ENCODE measurements at places on chromosomes 7 and 10.

DNA sequence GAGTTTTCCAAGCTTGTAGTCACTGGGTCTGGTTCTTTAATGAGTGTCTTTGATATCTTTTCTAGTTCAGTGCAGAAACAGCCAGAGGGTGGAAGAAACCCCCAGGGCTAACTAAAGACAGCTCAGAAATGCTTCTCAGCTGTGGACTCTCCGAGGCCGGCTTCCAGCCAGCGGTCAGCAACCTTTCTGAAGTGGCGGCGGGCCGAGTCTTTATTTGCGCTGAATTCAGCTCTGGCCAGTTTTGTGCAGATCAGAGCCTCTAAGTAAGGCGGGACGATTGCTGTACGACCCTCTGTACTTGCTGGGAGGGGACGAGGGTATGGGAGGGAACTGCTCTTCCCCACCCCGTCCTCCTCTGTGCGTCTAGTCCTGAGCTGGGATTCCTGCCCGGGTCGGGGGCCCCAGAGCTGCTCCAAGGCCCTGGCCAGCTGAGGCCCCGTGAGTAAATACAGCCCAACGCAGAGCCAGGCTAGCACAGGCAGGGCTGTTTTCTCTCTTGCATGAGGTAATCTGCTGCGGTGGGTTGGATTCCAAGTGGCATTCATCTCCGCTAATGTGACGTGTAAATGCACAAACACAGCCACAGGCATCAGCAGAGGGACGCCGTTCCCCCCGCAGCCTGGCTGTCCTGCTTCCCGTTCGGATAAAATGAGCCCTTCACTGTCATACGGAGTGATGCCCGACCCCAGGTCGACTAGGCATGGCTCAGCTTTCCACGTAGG lies 159.8 kb downstream of the PIP4K2A start:
- DNase-seq = no peak

- no peak for DNase-seq
Measured at GRCh38 chr7:47819607-47819920, 128.7 kb downstream of the PKD1L1 start.

DNA sequence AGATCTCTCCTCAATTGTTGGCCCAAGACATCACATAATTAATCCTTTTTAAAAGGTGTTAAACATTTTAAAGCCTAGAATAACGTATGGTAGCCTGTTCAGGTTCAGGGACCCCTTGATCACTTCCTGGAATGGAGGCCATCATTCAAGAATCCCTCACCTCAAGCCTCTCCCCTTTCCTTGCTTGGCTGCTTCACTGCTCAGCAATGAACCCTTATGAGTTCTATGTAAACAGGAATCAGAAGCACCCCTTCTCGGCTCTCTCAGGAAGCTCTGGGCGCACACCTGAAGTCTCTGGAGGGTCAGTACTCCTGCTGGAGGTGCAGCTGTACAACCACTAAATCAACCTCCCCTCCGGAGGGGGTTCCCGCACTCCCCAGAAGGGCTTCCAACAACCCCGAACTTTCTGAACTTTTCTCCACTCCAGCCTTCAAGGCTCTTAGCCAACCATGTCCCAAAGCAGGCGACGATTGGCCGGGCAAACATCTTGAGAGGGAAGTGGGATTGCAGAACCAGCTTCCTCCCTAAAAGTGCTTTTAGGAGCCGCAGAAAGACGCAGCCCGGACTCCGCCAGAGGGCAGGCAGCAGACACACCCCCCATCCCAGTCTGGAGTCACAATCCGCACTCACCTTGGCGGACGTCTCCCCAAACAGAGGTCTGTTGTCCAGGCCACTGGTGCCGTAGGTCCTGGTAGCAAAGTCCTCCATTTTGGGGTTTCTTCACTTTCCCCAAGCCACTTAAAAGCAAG lies 562 bp downstream of the TMEM243 start:
- peak; percentile 27 for DNase-seq

GRCh38 chr7:89681448-89681847 lies 472.8 kb upstream of the STEAP1 start:
- DNase-seq = no peak

DNA sequence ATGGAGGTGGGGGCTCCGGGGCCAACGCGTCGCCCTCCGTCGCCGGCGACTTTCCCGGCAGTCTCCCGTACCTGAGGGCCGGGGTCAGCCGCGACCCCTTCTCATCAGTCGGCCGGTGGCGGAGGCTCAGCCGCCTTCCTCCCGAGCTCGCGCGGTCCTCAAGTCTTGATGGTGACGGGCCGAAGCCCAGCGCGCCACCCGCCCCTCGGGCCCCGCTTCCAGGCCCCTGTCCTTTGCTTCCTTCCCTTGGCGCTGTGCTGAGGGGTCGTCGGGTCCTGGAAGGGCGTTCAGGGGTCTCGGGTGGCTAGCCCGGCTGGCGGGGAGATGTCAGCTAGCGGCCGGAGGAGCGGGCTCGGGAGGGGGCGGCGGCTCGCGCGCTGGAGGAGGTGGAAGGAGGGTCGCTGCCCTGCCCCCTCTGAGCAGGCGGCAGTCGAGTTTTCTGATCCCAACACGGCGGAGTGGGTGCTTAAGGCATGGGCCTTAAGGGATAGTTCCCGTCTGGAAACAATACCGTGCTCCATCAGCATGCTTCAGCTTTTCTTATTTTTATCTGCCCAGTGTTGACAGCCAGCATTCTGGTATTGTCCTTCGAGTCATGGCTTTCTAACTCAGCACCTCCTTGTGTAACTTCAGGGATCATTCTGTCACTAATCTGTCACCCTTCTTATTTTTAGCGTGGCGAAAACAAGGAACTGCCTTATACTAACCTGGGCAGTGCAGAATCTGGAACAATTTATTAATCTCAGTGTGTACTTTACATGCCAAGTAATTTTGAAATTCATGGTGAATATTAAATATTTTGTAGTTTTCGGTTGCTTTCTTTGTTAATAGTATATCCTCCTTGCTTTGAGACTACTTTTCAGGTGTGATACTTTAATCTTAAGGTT lies 748 bp downstream of the PHTF2 start:
- no peak for DNase-seq

GRCh38 chr7:95045236-95045923 lies 138.0 kb downstream of the PPP1R9A start:
- peak; percentile 15 for DNase-seq

DNA sequence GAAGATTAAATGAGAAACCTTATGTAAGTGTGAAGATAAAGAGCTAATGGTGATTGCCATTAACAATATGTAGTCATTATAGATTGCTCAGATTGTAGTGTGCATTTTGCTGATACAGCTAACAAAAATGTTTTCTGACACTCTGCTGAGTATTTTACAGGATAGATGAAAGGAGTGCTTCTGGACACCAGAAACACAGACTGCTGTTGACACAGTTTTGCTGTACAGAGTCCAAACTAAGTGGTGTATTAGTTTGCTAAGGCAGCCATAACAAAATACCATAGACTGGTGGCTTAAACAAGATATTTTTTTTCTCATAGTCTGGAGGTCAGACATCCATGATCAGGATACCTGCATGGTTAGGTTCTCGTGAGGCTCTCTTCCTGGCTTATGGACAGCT lies 2.2 kb downstream of the SMC3 start:
- DNase-seq = peak; percentile 3

DNA sequence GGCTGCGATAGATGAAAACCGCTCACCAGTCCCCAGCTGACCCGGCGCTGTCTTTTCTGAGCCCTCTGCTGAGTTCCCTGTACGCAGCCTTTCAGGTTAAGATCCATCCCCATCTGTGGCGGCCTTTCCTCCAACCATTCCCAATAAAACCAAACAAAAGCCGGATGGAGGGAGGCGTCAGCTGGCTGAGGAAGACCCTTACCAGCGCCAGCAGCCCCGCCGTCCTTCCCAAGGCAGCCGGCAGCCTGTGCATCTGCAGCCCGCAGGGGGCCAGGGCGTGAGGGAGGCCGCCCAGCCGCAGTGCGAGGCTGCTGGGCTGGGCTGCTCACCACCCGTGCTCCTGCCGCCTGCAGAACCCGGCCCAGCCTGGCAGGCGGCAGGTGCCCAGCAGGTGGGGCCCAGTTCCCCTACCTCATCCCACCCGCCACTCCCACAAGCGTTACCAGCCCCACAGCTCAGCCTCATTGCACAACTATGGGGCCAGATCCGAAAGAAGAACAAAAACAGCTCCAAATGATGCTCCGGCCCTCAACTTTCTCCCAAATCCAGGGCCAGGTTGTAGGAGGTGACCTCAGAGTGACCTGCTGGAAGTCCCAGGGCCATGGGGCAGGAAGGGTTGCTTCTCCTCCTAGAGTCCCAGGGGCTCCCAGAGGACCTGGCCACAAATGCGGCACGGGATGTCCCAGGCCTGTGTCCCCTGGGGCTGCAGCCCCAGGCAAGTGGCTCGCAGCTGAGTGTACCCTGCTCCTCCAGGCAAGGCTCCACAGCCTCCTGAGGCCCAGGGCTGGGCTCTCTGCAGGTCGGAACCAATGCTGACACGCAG lies 23.8 kb downstream of the PAPOLB start:
- DNase-seq = no peak

DNA sequence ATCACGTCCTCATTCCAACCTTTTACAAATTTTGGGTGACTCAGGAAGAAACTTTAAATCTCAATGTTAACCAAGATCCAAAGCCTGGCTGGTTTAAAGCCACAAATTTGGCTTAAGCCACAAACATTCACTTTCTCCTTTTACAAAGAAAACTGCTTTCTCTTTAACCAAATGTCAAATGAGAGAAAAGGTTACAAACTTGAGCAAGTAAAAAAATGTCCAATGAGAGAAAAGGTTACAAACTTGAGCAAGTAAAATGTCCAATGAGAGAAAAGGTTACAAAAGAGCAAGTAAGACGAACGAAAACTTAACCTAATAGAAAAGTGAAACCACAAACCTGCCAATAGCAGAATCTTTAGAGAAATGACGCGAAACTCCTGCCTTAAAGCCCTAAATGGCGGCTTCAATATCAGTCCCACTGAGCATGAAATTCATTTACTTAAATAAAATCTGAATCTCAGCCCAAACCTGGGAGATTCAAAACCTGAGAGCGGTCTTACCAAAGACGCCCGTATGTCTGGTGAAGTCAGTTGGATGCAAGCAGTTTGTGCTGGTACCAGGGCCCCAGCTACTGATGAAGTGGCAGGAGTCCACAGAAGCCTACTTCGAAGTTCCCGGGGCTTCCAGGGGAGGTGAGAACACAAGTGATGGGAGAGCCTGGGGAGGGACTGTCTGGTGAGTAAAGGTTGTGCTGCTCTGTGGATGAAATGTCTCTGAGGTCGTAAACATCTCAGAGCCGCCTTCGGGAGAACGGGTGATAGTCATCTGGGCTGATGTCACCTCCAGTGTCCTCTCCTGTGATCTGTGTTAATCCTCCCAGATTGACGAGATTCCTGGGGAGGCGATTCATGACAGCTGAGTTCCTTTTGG lies 74.6 kb downstream of the PAXIP1 start:
- peak; percentile 96 for DNase-seq

- no peak for DNase-seq
Measured at GRCh38 chr10:46198516-46198915, 88.3 kb upstream of the ANTXRL start.

- DNase-seq = peak; percentile 7
Measured at GRCh38 chr7:73626814-73627213, 2.5 kb upstream of the MLXIPL start.

GRCh38 chr10:89115876-89116627 lies 91.1 kb downstream of the CH25H start:
- peak; percentile 75 for DNase-seq

DNA sequence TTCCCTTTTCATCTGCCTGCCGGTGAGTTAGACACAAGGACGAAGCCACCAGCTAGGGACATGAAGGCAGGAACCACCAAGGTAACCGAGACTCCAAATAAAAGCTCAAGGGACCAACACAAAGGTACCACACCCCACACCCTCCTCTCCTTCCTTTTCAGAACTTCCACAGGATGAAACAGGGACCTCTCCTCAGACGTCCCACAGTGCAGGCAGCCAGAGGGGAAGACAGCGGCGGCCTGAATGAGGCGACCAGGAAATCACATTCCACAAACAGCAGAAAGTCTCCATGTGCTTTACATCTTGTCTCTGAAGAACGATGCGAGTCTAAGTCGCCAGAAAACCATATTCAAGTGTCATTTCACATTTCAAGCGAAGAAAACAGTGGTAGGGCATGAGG lies 97.8 kb downstream of the DIP2C start:
- no peak for DNase-seq

GRCh38 chr10:73039635-73040034 lies 57.0 kb downstream of the P4HA1 start:
- peak; percentile 80 for DNase-seq

DNA sequence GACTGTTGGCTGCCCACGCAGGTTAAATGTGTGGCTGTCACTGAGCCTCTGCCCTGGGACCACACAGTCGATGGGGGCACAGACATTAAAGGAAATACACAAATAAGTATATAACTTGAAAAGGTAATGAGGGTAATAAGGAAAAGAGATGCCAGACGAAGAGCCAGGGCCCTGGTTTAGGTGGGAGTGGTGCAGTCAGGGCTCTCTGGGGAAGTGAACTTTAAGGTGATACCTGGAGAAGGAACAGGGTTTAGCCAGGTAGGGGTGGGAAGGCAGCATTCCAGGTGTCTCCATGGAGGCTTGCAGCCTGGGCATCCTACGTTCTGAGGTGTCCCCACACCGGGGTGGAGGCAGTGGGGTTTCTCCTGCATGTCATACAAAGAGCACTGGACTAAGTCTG lies 50.4 kb downstream of the UNC5B start:
- DNase-seq = no peak

DNA sequence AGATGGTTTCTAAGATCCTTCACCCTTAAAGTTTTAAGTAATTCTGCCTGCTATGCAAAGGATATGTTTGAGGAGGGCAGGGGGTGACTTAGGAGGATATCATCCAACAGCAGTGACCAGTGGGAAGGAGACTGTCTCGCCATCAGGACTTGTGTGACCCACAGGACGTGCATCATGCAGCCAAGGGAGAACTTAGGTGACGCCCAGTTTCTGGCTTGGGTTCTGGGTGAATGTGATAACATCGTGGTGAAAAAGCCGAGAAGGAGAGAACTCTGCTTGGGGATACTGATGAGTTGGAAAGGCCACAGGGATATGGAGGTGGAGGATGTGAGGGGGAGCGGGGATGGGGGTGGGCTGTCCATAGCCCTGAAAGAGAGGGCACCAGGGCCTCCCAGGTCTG lies 3.8 kb downstream of the WIPI2 start:
- DNase-seq = no peak
